ENCODE measurements at places on chromosomes 2 and 18.

GRCh38 chr2:213288913-213289700 lies 4.8 kb downstream of the SPAG16 start:
- peaks cover 14% of the 10 kb centered on the region for H3K4me1 ChIP-seq
- DNase-seq = no peak
- no peak overlapping the region for H3K4me3 ChIP-seq
- no peaks in the 10 kb centered on the region for H3K27me3 ChIP-seq

- H3K4me1 ChIP-seq = peaks cover 47% of the 10 kb centered on the region
- peak overlapping the region; percentile 86 for H3K27ac ChIP-seq
- peak overlapping the region; percentile 84 for H3K4me3 ChIP-seq
- H3K36me3 ChIP-seq = no peaks in the 10 kb centered on the region
Observed at GRCh38 chr2:231781798-231782726, 980 bp upstream of the PDE6D start.

- no peaks in the 10 kb centered on the region for H3K27me3 ChIP-seq
- DNase-seq = no peak
- H3K4me1 ChIP-seq = no peaks in the 10 kb centered on the region
- no peak overlapping the region for H3K27ac ChIP-seq
- H3K4me3 ChIP-seq = no peak overlapping the region
Observed at GRCh38 chr2:146615778-146616177, 1229.1 kb upstream of the ACVR2A start.

GRCh38 chr2:98936353-98937351 lies 627 bp upstream of the CRACDL start:
- H3K4me3 ChIP-seq = peak overlapping the region; percentile 57
- no peak overlapping the region for H3K27ac ChIP-seq
- no peaks in the 10 kb centered on the region for H3K36me3 ChIP-seq
- peaks cover 16% of the 10 kb centered on the region for H3K4me1 ChIP-seq

GRCh38 chr2:217868911-217869334 lies 133.9 kb downstream of the TNS1 start:
- H3K4me1 ChIP-seq = peaks cover 94% of the 10 kb centered on the region
- H3K27ac ChIP-seq = peak overlapping the region; percentile 57
- peaks cover 95% of the 10 kb centered on the region for H3K36me3 ChIP-seq
- no peak overlapping the region for H3K4me3 ChIP-seq
- peak; percentile 89 for DNase-seq

DNA sequence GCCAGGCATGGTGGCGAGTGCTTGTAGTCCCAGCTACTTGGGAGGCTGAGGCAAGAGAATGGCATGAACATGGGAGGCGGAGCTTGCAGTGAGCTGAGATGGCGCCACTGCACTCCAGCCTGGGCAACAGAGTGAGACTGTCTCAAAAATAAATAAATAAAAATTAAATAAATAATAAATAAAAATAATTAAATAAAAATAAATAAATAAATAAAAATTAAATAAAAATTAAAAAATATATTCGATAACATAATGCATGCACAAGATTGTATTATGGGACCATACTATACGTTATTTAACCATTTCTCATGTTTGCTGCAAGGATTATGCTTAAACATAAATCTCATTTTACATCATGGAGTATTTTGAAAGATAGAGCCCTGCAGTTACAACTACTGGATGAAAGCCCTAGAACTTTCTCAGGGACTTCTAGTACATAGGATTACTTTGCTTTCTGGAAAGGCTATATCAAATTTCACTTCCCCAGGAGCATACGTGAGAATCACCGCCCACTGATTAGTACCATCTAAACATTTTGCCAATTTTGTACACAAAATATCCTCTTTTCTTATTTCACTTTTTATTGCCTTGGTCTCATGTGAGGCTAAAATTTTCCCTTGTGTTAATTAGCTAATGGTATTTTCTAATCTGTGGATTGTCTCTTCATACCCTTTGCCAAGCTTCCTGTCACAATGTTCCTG lies 234.3 kb upstream of the LYPD1 start:
- no peak overlapping the region for H3K4me3 ChIP-seq
- H3K27me3 ChIP-seq = no peaks in the 10 kb centered on the region
- no peaks in the 10 kb centered on the region for H3K36me3 ChIP-seq
- DNase-seq = no peak
- no peak overlapping the region for H3K27ac ChIP-seq

DNA sequence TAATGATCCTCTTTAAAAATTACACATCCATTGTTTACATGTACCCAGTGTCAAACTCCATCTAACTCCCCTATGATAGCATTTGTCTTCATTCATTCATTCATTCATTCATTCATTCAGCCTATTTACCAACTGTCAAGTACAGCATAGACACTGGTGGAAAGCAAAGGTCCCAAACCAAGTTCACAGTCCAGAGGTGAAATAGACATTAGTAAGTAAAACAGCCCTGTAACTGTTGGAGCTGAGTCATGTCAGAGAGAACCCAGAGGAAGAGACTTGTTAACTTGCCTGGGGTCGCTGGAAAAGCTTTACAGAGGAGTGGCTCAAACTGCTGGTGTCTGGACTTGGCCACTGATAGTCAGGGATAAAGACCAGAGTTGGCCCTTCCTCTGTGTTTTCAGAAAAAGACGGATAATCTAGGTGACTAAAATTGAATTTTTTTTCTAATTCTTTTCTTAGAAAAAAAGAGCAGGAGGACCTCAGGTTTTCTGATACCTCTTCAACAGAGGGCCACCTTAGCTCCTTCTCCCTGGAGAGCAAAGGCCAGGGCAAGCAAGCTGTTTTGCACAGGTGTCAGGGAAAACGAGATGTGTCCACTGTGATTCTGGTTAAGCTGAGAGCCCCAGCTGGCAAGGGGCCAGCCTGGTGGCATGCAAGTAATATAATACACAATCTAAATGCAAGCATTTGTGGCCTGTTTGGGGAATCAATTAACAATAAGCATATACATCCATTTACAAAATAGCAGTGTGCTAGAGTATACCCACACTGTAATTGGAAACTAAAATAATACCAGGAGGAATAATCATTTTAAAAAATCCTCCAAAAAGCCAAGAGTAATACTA lies 96.7 kb upstream of the SLC14A2 start:
- no peak for DNase-seq
- H3K27ac ChIP-seq = no peak overlapping the region
- H3K36me3 ChIP-seq = no peaks in the 10 kb centered on the region
- H3K4me3 ChIP-seq = no peak overlapping the region

- no peaks in the 10 kb centered on the region for H3K36me3 ChIP-seq
- H3K27me3 ChIP-seq = no peaks in the 10 kb centered on the region
- H3K4me3 ChIP-seq = no peak overlapping the region
- peaks cover 36% of the 10 kb centered on the region for H3K4me1 ChIP-seq
- H3K27ac ChIP-seq = peak overlapping the region; percentile 25
- no peak for DNase-seq
Observed at GRCh38 chr18:8946066-8946838, 156.2 kb upstream of the NDUFV2 start.

- H3K27ac ChIP-seq = no peak overlapping the region
- H3K27me3 ChIP-seq = no peaks in the 10 kb centered on the region
- H3K4me1 ChIP-seq = no peaks in the 10 kb centered on the region
- H3K36me3 ChIP-seq = no peaks in the 10 kb centered on the region
- H3K4me3 ChIP-seq = no peak overlapping the region
Observed at GRCh38 chr2:150981826-150982225, 279.8 kb downstream of the RBM43 start.

GRCh38 chr2:214836568-214836967 lies 27.1 kb upstream of the BARD1 start:
- H3K36me3 ChIP-seq = no peaks in the 10 kb centered on the region
- H3K4me3 ChIP-seq = no peak overlapping the region
- no peaks in the 10 kb centered on the region for H3K4me1 ChIP-seq
- H3K27me3 ChIP-seq = no peaks in the 10 kb centered on the region
- DNase-seq = no peak

GRCh38 chr2:127792805-127793204 lies 18.2 kb downstream of the WDR33 start:
- no peak overlapping the region for H3K27ac ChIP-seq
- H3K4me3 ChIP-seq = no peak overlapping the region
- no peak for DNase-seq

DNA sequence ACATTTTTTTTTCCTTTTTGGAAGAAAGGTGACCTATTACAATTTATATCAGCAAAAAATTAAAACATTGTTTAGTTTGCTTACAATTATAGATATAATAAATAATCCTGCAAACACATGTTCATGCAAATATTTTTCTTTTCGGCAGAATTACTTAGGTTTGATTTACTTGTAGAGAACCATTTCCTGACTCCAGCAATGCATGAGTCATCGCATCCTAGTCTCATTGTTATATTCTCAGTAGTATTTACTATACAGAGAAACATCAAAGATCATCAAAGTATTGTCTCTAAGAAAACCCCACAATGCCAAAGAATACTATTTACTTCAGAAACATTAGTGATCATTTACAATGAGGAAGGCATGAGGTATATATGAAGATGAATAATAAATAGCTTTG lies 40.4 kb upstream of the MTIF2 start:
- H3K27ac ChIP-seq = no peak overlapping the region
- peaks cover 9% of the 10 kb centered on the region for H3K36me3 ChIP-seq
- H3K27me3 ChIP-seq = no peaks in the 10 kb centered on the region
- no peak for DNase-seq
- no peaks in the 10 kb centered on the region for H3K4me1 ChIP-seq

DNA sequence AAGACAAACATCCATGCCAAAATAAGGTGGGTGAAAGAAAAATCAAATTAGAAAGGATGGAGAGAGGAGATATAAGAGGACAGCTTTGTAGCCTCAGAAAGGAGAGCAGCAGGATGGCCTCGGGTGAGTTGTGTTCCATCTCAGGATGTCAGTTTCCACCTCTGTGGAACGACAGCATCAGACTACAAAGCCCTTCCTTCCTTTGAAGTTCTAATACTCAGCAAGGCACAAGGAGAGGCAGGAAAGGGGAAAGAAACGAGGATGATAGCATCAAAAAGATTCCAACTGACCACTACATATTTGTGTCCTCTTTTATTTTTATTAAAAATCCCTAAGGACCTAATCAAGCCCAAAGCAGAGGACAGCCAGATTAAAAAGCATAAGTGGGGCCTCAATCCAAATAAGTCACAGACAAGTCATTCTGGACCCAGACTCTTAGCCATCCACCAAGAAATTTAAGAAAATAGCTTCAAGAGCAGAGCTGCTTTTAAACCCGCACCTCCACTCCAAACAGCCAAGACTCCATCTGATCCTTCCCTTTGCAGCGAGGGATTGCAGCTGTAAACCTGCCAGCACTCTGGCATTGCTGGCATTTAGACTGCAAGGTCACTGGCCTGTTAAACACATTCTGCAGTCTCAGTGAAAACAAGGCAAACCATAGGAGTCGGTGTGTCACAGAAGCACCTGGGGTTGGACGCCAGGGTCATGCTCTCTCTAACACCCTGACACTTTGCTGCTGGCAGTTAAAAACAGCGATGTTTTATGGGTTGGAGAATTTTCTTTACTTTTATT lies 314.5 kb upstream of the CHAC2 start:
- no peaks in the 10 kb centered on the region for H3K27me3 ChIP-seq
- no peak overlapping the region for H3K27ac ChIP-seq
- no peak overlapping the region for H3K4me3 ChIP-seq
- DNase-seq = no peak
- no peaks in the 10 kb centered on the region for H3K4me1 ChIP-seq
- no peaks in the 10 kb centered on the region for H3K36me3 ChIP-seq

- peak; percentile 86 for DNase-seq
- H3K36me3 ChIP-seq = no peaks in the 10 kb centered on the region
- peak within 1 kb of the TSS; percentile 88 for H3K27ac ChIP-seq
- H3K27me3 ChIP-seq = no peaks in the 10 kb centered on the region
- peak within 1 kb of the TSS; percentile 88 for H3K4me3 ChIP-seq
Observed at GRCh38 chr2:234951664-234952269, at the start of gene SH3BP4. TSS of gene SH3BP4 (plus strand) at chr2:234952017. CDS start at chr2:235035003, 82,986 bp downstream.

DNA sequence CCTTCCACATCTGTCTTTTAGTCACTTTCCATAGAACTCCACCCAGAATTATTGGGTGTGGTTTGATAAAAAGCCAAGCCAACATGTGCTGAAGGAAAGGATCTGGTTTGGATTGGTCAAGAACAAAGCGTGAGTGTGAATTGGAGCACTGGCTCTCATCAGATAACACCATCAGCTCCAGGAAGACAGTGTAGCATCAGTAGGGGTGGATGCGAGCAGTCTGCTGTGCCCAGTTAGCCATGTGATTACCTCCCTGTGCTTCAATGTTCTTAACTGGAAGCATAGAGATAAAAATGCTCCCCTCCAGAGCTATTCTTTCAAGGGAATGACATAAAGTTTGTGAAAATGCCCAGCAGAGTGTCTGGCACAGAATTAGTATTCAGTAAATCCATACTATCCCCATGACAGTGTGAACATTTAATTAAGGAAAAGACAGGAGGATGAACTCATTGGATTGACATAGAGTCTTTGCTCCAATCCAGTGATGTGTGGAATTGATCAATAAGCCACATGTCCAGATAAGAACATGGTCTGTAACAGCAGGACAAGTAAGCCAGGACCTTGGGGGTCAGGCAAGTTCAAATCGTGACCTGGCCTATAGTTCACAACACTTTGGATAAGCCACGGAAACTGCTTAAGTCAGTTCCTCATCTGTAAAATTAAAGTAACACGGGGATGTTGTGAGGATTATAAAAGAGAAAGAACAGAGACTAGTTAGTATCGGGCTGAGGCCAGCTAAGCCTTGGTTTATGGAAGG lies 68.0 kb downstream of the FAM124B start:
- no peak overlapping the region for H3K27ac ChIP-seq
- no peaks in the 10 kb centered on the region for H3K4me1 ChIP-seq
- H3K36me3 ChIP-seq = no peaks in the 10 kb centered on the region
- DNase-seq = no peak

GRCh38 chr2:20635675-20636584 lies 15.0 kb downstream of the HS1BP3 start:
- DNase-seq = peak; percentile 95
- H3K27ac ChIP-seq = peak overlapping the region; percentile 93
- H3K36me3 ChIP-seq = peaks cover 14% of the 10 kb centered on the region
- peaks cover 72% of the 10 kb centered on the region for H3K4me1 ChIP-seq
- no peak overlapping the region for H3K4me3 ChIP-seq

DNA sequence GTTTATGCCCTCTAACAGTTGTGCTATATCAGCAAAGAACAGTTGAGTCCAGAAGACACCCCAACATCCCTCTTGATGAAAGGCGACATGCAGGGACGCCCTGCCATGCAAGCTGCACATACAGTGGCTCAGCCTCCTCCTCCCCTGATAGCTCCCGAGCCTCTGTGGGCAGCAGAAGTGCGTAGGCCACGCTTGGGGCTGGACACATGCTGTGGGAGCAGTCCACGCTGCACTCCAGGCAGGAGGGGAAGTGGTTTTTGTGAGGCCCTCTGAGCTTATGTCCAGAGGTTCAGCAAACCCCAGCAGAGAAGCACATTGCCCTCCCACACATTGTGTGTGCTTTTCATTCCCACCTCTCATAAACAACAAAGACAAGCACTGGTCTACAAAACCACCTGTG lies 162.1 kb downstream of the SEPTIN10 start:
- peak; percentile 20 for DNase-seq
- H3K27me3 ChIP-seq = no peaks in the 10 kb centered on the region
- H3K36me3 ChIP-seq = no peaks in the 10 kb centered on the region
- no peak overlapping the region for H3K4me3 ChIP-seq
- no peak overlapping the region for H3K27ac ChIP-seq
- H3K4me1 ChIP-seq = peaks cover 20% of the 10 kb centered on the region

All from sigmoid colon (tissue), 7 donors.